ENCODE measurements at places on chromosomes 7 and 10. TPM values are rescaled to one million over a fixed set of nuclear protein-coding genes. Genes with fewer than 3 reads are reported as not detected.

ELN gene
- total RNA-seq: 385 TPM

RTKN2 gene
- total RNA-seq: 0.23 TPM

MBL2 gene
- not detected for total RNA-seq

CREB5 gene
- 2.5 TPM for total RNA-seq

TBX20 gene
- 13.5 TPM for total RNA-seq

LRRC17 gene
- 39.7 TPM for total RNA-seq

ZNF735 gene
- total RNA-seq: not detected

CALHM1 gene
- not detected for total RNA-seq

SYPL1 gene
- 27.4 TPM for total RNA-seq

IL6 gene
- total RNA-seq: 32.2 TPM

SPDYE1 gene
- not detected for total RNA-seq

IDI2 gene
- not detected for total RNA-seq

CAV2 gene
- total RNA-seq: 86.3 TPM

DLX5 gene
- not detected for total RNA-seq

PRSS1 gene
- total RNA-seq: not detected

SLC16A9 gene
- 0.23 TPM for total RNA-seq

ZNF33A gene
- 6.9 TPM for total RNA-seq

TMEM229A gene
- 0.23 TPM for total RNA-seq

HOXA10 gene
- not detected for total RNA-seq

AGMO gene
- 0.35 TPM for total RNA-seq

LMOD2 gene
- not detected for total RNA-seq

TUBAL3 gene
- not detected for total RNA-seq

SPAM1 gene
- not detected for total RNA-seq

ABCB1 gene
- total RNA-seq: 0.75 TPM

ABLIM1 gene
- 6.3 TPM for total RNA-seq

Measured in smooth muscle cell of the coronary artery (primary cell).